ENCODE measurements at places on chromosomes 13 and 19.

- DNase-seq = no peak
These were observed at the start of gene CPAMD8 for GRCh38 chr19:17026706-17027534. CPAMD8 (minus strand) TSS chr19:17026810; CDS start chr19:17026642, 168 bp downstream.

DNA sequence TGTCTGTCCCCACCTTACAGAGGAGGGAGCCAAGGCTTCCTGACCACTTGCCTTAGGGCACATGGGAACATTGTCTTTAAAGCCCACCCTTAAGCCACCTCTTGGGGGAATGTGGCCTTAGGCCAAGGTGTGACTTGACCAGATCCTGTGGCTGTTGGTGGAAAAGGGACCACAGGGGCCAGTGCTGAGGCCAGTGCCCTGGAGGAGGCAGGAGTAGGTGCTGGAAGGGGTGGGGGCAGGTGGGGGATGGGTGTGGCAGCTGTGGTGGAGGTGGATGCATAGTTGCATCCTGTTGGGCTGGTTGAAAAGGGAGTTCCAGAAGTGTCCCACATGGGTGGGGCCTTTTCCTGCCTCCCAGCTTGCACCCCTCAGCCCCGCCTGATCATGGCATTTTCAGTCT is 44.8 kb downstream of the DNM2 start:
- DNase-seq = no peak

DNA sequence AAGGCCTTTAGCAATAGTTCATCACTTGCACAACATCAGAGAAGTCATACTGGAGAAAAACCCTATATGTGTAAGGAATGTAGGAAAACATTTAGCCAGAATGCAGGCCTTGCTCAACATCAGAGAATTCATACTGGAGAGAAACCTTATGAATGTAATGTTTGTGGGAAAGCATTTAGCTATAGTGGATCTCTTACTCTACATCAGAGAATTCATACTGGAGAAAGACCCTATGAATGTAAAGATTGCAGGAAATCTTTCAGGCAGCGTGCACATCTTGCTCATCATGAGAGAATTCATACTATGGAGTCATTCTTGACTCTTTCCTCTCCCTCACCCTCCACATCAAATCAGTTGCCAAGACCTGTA is 19.8 kb downstream of the ZNF583 start:
- DNase-seq = no peak

GRCh38 chr19:4951656-4952055 is 17.3 kb upstream of the KDM4B start:
- DNase-seq = no peak

DNA sequence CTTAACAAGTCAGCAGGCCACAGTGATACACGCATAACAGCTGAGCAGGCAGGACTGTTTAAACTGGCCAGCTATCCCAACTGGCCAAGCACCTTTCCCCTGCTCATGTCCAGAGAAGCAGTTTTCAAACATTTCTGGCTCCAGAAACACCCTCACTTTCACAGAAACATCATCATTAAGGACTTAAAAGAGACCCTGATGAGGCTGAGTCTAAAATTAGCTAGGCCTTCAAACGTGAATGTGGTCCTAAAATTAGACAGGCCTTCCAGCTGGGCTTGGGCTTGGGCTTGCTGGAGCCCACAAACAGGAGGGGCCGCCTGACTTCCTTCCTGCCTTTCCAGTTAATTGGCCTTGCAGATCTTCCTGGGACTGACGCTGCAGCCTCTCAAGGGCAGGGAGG is 334.2 kb downstream of the DNAJC15 start:
- DNase-seq = no peak

DNA sequence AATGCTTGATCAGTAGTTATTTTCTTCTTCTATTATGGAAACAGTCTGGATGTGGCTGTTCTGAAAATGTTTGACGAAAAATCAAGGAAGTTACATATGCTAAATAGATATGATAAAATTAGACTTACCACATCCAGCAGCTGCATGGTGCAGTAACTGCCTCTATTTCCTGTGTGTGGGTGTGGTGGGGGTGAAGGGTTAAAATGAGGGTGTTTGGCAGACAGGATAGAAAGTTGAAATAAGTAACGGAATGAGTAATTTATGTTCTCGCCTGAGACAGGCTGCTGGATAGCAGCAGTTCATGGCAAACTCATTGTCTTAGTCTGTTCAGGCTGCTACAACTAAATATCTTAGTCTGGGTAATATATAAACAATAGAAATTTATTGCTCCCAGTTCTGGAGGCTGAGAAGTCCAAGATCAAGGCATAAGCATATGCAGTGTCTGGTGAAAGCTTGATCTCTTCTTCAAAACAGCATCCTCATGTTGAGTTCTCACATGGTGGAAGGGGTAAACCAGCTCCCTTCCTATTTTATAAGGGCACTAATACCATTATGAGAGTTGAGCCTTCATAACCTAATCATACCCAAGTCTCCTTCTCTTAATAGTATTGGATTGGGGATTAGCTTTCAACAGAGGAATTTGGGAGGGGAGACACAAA is 1248.9 kb downstream of the SLITRK5 start:
- no peak for DNase-seq

Data from kidney glomerular epithelial cell (primary cell).